ENCODE measurements at places on chromosomes 6 and 20. TPM values are rescaled to one million over a fixed set of nuclear protein-coding genes. Genes with fewer than 3 reads are reported as not detected.

GRCh38 chr6:16544006-16544405 lies 217.3 kb downstream of the ATXN1 start:
- no peak for DNase-seq

DNA sequence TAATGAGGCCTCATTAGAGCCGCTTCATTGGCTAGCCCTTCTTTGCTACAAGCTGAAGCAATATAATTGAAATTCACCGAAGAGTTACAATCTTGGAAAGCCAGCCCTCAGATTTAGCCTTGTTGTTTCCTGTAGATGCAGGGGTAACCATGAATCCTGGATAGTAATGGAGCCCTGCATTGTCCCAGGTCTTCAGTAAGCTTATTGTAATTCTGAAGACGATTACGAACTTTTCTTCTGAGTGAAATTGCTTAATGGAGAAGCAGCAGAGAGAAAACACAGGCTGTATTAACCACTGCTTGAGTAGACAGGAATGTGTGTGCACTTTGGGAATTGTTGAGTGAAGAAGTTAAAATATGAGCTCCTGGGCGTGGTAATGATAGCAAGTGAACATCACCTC lies 26.3 kb upstream of the NAA20 start:
- DNase-seq: no peak

DNA sequence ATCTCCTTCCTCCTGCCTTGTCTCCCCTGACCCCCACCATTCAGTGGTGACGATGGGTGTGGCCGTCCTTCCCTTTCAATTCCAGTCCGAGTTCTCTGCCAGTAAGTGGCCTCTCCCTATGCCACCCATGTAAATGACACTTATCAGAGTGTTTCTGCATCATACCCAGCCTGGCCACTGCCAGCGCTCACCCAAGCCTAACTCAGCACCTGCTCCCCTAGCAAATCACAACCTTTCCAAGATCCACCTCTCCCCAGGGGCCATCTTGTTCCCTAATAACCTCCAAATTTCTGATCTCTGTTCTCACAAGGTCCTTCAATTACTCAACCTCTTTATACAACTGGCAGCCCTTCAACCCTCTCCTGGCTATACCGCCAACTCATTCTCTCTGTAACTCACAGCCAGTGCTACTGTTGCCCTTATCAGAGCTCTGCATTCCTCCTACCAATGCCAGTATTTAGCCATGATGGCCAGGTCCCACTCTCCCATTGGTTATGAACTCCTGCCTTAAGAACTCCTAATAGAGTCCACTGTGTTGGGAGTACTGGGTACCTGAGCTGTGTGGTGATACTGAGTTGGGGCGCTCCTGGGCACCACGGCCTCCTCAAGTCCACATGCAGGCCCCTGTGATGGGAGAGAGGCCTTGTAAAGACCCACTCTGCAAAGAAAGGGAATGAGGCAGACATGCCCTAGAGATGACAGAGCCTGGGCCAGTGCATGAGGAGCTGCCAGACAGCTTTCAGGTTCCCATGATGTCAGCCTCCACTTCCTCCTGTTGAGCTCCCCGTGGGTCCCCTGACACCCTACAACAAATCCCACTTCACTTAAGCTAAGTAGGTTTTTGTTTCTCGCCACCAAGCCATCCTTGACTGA lies 187.4 kb upstream of the RREB1 start:
- no peak for DNase-seq

GRCh38 chr6:108960601-108961000 lies 112.4 kb downstream of the ARMC2 start:
- no peak for DNase-seq

Gene BTNL2
- total RNA-seq: not detected

- DNase-seq: no peak
Measured at GRCh38 chr6:71127374-71127773, 161.2 kb upstream of the OGFRL1 start.

GRCh38 chr6:97282238-97282725 lies 734 bp downstream of the MMS22L start:
- no peak for DNase-seq

DNA sequence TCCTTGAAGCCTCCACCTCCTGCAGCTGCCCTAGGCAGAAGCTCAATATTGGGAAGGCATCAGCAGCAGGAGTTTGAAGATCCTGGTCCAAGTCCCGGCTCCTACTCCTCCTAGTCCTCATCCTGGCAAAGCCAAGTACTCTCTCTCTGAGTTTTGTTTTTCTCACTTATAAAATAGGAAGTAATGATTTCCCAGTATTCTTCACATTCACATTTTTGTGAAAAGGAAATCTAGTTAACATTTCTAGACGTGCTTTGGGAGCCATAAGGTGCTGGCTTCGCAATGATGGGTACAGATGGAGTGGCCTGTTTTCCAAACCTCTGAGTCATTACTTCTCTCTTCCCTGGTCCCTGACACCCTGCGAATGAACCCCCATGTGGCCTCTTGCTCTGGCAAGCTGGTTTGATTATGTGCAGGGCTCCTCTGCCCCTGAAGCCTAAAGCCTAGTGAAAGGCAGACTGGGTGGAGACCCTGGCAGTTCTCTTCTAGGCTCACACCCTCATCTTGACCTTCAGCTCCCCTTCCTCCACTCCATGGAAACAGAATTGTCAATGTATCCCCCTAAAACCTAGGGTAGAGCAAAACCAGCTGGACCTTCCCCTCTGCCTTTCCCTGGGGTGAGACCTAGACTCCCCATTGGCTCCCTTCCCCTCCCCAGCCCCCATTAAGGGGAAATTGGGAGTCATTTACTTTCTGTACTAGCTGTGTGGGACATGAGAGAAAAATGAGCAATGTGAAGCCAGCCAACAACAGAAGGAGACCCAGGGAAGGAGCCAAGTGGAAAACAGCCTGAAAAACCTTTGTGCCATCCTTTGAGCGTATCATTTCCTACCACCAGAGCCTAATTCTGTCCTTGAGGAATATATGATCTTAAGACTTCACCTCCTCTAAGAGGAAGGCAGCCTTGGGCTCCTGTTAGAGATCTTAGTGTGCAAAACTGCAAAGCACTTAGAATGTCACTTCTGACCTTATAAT lies 158.4 kb downstream of the UST start:
- no peak for DNase-seq

Gene TUBB2B
- total RNA-seq: 1,777 TPM

Gene SS18L1
- 50.4 TPM for total RNA-seq

DNA sequence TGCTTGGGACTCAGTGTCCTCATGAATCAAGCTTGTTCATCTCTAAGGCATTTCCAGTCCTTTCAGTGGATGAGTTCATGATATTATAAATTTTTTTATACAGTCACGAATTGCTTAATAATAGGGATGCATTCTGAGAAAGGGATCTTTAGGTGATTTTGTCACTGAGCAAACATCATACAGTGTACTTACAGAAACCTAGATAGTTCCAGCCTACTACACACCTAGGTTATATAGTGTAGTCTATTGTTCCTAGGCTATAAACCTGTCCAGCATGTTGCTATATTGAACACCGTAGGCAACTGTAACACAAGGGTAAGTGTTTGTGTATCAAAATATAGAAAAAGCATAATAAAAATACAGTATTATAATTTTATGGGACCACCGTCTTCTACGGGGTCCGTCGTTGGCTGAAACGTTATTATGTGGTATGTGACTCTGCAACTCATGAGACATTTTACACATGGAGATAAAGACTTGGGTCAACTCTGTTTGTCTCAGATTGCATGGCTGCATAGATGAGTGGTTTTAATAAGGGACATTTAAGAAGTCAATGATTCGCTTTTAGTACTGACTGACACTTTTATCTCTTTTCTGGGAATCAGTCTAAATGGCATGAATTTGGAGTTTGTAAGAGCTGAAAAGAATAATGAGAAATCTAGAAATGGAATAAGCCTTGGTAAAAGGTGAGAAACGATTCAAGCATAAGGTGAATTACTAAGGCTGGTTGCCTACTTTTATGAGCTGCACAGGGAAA lies 33.2 kb downstream of the CLIC5 start:
- DNase-seq: no peak

GRCh38 chr20:57224641-57225138 lies 41.8 kb downstream of the BMP7 start:
- peak; percentile 67 for DNase-seq

- DNase-seq: no peak
Measured at GRCh38 chr20:53828682-53829254, 235.1 kb upstream of the ZNF217 start.

GRCh38 chr20:44361021-44361420 lies 5.5 kb downstream of the HNF4A start:
- no peak for DNase-seq

- DNase-seq: no peak
Measured at GRCh38 chr20:36279362-36279761, 26.8 kb upstream of the DLGAP4 start.

- no peak for DNase-seq
Measured at GRCh38 chr6:132003516-132004178, 52.5 kb upstream of the CCN2 start.

DNA sequence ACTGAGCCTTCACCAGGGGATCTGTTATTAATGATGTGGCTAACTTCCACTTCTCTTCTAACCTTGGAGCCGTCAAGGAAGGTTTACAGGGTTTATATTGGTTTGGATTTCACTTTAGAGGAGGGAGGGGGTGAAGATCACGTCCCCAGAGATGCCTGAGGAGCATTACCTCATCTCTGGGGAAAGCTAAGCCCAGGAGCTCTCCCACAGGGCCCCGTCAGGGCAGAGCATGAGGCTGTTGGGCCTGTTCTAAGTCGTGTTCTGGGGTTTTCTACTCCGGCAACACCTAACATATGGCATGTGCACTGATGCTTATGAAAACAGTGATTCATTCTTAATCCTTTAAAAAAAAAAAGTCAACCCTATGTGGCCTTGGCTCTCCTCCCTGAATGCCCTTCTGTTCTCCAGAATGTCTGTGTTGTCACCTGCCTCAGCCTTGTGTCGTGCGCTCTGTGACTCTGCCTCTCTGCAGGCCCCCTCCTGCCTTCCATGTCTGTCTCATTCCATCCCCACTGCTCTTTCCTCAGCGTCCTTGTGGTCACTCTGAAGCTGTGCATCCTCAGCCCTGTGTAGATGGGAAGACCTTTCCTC lies 97.4 kb upstream of the JARID2 start:
- DNase-seq: peak; percentile 38

DNA sequence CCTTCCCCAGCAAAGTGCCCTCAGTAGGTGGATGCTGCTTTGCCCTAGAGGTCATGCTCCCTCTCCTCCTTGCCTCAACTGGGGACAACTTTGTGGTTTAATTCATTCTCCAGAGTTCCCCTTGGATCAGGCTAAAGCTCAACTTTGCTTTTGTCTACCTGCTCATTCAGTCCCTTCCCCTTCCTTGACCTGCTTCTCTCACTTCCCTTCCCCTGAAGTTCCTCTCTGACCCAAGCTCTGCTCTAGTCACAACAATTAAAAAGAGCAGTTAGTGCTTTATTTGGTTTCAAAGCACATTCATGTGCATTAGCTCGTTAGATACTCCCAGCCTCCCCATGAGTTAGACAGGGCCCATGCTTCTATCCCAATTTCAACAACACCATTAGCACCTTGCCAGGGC lies 71.3 kb downstream of the DZANK1 start:
- DNase-seq: no peak

DNA sequence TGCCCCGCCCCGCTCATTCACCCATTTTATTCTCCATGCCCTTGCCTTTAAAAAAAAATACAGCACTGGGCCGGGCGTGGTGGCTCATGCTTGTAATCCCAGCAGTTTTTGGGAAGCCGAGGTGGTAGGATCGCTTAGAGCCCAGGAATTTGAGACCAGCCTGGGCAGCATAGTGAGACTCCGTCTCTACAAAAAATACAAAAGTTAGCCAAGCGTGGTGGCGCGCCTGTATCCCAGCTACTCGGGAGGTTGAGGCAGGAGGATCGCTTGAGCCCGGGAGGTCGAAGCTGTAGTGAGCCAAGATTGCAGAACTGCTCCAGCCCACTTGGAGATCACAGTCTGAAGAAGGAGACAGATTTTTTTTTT lies 407 bp upstream of the KIF6 start:
- no peak for DNase-seq

Gene MDFI
- total RNA-seq: 7.9 TPM

DNA sequence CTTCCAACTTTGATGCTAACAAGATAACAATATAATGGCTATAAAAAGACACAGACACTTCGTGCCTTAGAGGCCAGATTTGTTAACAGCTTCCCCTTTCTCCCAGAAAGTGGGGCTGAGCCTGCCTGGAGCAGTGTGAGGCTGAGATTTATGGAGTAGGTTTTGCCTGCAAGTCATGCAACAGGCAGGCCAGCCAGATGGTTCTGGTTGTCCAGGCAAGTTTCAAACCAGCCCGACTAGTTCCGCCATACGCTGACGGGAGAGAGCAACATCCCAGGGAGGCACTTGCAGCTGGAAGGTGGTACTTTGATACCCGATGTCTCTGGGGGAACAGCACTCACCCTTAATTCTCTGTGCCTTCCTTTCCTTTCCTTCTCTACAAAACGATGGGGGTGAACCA lies 81.3 kb upstream of the NAA20 start:
- DNase-seq: no peak

GRCh38 chr6:28315628-28316027 lies 20.3 kb downstream of the ZSCAN31 start:
- no peak for DNase-seq

- no peak for DNase-seq
Measured at GRCh38 chr6:33248643-33248931, 23.1 kb downstream of the VPS52 start.

- DNase-seq: no peak
Measured at GRCh38 chr6:22366214-22366613, 69.4 kb upstream of the PRL start.

GRCh38 chr6:34318499-34319470 lies 70.0 kb upstream of the SMIM29 start:
- no peak for DNase-seq

DNA sequence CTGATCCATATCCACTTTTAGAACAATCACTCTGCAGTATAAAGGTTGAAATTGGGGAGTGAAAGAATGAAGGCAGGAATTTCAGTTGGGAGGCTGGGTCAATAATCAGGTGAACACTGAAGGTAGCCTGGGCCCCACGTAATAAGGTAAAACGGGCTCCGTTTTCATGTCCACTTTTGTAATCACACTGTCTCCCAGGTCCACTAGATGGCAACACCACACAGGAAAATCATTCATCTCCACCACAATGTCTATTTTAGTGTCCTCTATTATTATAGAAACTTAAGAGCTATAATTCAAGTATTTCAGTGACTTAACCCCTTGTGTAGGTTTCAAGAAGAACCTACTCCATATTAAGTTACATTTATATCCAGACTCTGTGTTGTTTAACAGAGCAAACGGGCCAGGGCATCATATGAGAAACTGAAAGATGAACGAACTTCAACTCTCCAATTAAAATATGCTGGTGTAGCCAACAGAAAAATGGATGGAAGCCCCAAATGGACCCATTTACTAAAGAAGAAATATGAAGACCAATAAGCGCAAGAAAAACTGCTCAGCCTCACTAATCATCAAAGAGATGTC lies 45.9 kb upstream of the MC3R start:
- no peak for DNase-seq

DNA sequence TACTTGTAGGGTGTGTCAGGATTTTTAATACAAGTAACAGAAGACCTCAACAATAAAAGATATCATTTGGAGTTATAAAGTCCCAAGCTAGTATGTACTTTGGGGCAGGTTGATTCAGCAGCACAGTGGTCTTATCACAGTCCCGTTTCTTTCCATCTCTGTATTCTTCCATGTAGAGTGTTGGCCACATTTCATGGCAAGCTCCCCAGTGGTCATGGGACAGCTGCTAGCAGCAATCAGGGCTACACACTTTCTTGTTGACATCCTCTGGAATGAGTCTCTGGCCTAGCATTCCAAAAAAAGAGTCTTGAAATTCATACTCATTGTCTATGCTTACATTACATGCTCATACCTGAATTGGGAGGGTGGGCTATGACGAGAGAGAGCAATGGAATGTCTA lies 53.2 kb downstream of the SOBP start:
- no peak for DNase-seq

- no peak for DNase-seq
Measured at GRCh38 chr6:1767481-1768246, 157.9 kb downstream of the FOXC1 start.

Data from glutamatergic neuron (in vitro differentiated cells).